ENCODE measurements at places on chromosomes 6 and 20.
A peak's percentile ranks its signal among the peaks of the same experiment; 100 is the strongest.

GRCh38 chr20:10366898-10367692 is 66.9 kb downstream of the MKKS start:
- no peak for DNase-seq

- no peak for DNase-seq
Measured at GRCh38 chr6:3041147-3041546, 27.1 kb upstream of the RIPK1 start.

- DNase-seq: no peak
Measured at GRCh38 chr6:51887859-51888258, 199.6 kb downstream of the PKHD1 start.

DNA sequence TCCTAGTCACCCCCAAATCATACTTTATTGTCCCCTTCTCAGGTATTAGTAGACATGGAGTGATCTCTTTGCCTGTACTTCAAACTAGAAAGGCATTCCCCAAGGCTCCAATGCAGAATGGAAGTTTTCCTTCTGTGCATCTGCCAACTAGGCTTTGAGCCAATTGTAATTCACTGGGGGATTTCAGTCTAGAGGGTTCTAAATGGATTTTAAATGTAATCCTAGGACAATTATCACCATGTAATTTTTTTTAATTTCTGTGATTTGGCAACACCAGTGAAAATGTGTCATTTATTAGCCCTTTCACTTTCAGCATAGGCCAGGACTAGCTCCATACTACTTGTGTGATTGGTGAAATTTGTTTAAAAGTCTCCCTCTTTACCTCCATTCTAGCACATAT is 557.6 kb upstream of the MARCKS start:
- DNase-seq: no peak

- no peak for DNase-seq
Measured at GRCh38 chr20:24001712-24002405, 13.3 kb upstream of the GGTLC1 start.

DNA sequence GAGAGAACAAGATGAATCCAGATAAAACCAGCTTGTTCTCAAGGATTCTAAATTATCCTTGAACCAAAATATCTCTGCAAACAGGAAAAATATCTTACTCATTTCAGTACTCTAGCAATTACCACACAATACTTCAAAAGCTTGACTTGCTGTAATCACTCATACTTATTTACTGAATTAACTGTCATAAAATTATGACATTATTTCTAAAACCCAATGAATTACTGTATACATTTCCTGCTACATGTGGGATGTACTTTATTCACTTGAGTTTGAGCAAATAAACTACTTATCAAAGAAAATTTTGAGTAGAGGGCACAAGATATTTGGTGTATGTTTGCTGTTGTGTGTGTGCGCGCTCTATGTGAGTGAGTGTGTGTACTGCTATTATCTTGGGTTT is 9.7 kb downstream of the EIF2S2 start:
- no peak for DNase-seq

DNA sequence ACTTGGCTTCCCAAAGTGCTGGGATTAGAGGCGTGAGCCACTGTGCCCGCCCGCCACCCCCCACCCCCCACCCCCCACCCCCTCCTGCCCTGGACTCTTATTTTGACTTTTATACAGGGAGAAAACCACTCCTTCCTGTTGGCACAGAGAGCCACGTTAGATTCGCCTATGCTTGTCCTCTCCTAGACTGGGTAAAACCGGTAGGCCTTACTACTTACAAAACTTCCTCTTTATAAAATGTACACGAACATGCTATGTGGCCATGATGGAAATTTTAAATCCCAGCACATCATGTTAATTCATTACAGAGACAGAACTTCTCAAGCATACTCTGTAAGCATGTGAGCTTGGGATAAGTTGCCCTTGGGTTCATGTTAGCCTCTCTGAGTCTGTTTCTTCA is 124.2 kb downstream of the SLC24A3 start:
- no peak for DNase-seq

DNA sequence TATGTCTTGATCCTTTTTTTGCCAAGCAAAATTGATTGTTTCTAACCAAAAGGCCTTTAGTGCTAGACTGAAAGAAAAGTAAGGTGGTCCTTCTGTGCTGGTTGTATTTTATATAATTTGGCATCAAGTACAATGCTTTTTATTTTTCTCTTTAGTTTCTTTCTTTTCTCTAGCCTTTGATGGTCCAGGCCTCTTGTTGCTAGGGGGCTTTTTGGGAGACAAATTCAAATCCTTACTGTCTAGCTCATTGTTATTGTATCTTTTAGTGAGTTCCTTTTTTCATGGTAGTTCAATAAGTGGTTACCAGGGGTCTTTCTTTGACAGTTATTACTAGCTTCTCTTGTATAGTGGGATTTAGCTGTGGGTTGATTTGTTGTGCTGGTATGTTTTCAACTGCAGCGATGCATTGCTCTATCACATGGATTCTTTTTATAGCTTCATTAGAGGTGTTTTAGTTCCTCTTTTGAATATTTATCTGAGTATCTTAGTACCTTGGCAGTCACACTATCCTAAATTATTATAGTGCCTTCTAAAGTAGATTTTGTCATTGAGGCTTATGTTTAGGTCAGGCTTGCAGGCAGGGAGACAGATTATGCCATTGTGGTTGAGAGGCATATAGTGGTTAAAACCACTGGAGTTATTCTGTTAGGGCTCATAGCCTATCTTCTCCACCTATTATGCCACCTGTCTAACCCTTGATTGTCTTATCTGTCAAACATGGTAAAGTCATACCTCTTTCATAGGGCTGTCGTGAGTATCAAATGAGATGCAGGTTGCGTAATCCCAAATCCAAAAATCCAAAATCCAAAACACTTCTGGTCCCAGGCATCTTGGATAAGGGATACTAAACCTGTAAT is 49.5 kb downstream of the KCNS1 start:
- DNase-seq: no peak

- DNase-seq: no peak
Measured at GRCh38 chr6:102848796-102849195, 1455.3 kb downstream of the GRIK2 start.

GRCh38 chr6:96927660-96928059 is 3.1 kb downstream of the KLHL32 start:
- no peak for DNase-seq

- no peak for DNase-seq
Measured at GRCh38 chr6:17258749-17259148, 22.4 kb upstream of the RBM24 start.

- no peak for DNase-seq
Measured at GRCh38 chr6:43707269-43707668, 19.7 kb upstream of the MRPS18A start.

GRCh38 chr6:53033764-53034163 is 31.4 kb upstream of the FBXO9 start:
- no peak for DNase-seq

GRCh38 chr6:136102991-136103688 is 147.0 kb downstream of the MTFR2 start:
- DNase-seq: no peak

DNA sequence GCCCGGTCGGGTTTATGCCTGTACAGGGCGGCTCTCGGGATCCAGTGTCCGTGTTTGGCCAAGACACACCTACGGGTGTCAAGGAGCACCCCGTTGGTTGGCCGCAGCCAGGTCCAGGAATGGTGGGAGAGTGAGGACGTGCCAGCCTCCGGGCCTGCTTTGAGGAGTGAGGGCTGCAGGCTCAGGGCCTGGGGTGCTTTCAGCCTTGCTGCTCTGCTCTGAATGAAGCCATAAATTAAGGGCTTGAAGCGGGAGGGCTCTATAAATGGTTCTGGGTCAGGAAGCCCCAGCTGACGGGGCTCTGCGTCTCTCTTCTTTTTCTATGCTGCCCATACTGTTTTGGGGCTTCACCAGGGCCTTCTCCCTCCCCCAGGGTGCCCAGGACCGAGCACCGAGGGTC is 15.1 kb downstream of the GATA5 start:
- DNase-seq: no peak

- no peak for DNase-seq
Measured at GRCh38 chr6:108364470-108364869, 69.6 kb downstream of the AFG1L start.

GRCh38 chr6:55543633-55544309 is 35.2 kb downstream of the HMGCLL1 start:
- no peak for DNase-seq

- DNase-seq: no peak
Measured at GRCh38 chr20:54629632-54630031, 154.2 kb downstream of the DOK5 start.

DNA sequence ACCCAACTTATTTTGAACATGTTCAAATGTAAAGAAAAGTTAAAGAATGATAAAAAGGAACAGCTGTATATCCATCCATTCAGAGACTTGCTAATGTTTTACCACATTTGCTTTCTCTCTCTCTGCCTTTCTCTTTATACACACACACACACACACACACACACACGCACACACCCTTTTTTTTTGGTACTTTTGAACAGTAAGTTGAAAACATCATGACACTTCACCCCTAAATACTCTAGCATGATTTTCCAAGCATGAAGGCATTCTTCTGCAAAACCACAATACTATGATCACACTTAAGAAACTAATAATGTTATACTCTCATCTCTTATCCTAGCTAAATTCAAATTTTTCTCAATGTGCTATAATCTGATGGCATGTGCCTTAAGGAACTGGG is 192.3 kb downstream of the UTRN start:
- no peak for DNase-seq

DNA sequence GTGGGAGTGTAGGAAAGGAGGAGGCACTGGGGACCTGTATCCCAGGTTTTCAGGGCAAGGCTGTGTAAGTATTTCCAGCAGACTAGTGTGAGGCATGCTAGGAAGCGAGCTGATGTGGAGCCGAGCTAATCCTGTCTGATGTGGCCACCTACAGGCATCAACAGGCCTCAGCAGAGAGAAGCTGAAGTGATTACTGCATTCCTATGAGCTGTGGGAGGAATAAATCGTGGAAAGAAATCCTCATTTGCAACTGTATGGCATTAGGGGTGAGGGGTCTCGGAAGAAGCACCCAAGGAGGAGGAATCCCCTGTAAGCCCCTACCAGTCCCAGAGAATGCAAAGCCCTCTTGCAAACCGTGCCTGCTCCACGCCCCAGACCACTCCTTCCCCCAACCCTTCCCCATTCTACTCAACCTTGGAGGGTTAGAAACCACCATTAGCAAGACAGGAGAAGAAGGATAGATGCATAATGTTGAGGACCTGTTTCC is 41.6 kb downstream of the C6orf15 start:
- no peak for DNase-seq

DNA sequence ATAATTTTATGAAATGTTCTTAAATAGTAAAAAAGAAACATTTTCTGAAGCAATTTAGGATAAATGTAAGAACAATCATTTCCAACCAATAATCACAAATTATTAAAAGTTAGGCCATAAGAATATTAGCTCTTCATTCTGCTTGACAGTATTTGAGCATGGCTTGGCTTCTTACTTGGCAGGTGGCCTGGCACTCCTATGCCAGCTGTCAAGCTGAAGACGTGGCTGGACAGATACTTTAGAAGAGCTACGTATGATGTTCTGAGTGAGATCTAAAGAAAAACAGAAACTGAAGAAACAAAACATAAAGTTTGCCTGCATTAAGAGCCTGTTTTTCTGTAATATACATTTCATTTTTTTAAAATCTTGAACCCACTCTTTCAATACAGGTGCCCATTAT is 438.9 kb downstream of the GRIK2 start:
- no peak for DNase-seq

- DNase-seq: peak; percentile 47
Measured at GRCh38 chr6:117449549-117450439, 24.1 kb upstream of the ROS1 start.

DNA sequence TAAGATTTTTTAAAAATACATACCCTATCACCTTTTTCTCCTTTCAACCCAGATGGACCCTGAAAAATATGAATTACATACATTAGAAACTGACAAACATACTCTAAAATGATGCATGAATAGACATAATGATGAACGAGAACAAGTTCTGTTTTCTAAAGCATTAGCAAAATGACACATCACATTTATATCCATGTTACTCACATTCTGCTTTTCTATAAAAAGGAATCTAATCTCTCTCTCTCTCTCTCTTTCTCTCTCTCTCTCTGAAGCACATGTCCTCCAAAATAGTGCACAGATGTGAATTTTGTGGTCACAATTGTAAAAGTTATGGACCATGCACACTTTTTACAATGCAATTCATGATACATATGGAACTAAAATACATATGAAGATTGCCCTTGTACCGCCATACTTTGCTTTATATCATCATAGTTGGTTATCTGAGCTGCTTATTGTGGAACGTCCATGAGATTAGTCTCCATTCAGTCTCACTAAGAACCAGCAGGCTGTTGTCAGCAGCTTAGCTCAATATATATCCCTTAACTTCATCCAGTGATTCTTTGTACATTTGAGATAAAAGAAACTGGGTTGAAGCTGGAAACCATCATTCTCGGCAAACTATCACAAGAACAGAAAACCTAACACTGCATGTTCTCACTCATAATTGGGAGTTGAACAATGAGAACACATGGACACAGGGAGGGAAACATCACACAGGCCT is 114.2 kb downstream of the COL12A1 start:
- no peak for DNase-seq

GRCh38 chr6:79240509-79240908 is 6.0 kb upstream of the HMGN3 start:
- DNase-seq: no peak

DNA sequence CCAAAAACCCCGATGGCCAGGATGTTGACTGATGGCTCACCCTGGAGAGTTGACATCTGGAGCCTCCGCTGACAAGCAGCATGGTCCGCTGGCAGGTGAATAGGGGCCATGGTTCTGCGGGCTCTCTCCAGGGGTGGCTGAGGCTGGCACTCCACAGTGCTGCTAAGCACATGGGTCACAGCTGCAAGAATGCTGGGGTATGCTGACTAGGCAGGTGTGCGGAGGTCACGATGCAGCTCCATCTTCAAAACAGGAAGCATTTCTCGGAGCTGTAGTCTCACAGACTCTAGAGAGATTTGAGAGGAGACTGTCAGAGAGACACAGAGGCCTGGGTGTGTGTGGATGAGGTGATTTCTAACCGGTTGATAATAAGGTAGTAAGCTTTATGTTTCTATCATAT is 341.6 kb downstream of the NRN1 start:
- no peak for DNase-seq

- no peak for DNase-seq
Measured at GRCh38 chr6:153167061-153167891, 36.2 kb upstream of the RGS17 start.

- DNase-seq: no peak
Measured at GRCh38 chr20:1941226-1941625, 46.0 kb downstream of the SIRPA start.

DNA sequence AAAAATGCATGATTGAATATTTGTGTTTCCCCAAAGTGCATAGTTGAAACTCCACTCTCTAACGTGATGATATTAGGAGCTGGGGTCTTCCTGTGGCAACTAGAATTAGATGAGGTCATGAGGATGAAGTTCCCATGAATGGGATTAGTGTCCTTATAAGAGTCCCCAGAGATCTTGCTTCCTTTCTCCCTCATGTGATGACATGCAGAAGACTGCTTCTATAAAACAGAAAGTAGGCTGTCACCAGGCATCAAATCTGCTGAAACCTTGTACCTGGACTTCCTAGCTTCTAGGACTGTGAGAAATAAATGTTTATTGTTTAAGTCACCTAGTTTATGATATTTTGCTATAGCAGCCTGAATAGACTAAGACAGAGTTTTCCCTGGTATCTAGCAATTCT is 586.5 kb upstream of the EPHA7 start:
- DNase-seq: no peak

- no peak for DNase-seq
Measured at GRCh38 chr20:60306551-60306950, 348.3 kb downstream of the CDH26 start.

GRCh38 chr20:2657241-2657640 is 4.8 kb downstream of the NOP56 start:
- DNase-seq: no peak

GRCh38 chr6:127249621-127250020 is 17.0 kb upstream of the RNF146 start:
- no peak for DNase-seq

- DNase-seq: peak; percentile 56
Measured at GRCh38 chr6:7137335-7138045, 29.7 kb downstream of the RREB1 start.

Data from stimulated activated CD4-positive, alpha-beta T cell treated with anti-CD3 and anti-CD28 coated beads, Interleukin-12 subunit alpha, Interleukin-12 subunit beta, amount 100 ng/mL, for 4 hours (primary cell).